ENCODE measurements at places on chromosomes 1 and 21.

- no peak for DNase-seq
Observed at GRCh38 chr21:33305344-33305671, 19.5 kb upstream of the IFNAR1 start.

DNA sequence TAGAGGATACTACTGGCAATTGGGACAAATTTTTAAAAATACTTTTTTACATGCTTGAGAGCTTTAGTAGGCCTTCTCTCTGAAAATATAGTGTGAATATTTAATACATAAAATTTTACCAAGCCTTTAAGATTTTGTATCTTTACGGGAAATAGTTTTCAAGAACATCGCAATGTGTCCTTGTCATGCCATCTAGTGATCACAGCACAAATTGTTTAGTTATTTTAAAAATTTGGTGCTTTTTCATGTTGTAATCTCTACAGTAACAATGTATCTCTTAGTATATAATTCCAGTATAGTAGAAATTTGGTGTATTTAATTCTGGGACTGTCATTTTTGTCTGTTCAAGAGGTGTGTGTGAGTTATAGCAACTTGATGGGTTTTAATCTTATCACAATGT, 6.7 kb downstream of the CDC7 start:
- DNase-seq: no peak

DNA sequence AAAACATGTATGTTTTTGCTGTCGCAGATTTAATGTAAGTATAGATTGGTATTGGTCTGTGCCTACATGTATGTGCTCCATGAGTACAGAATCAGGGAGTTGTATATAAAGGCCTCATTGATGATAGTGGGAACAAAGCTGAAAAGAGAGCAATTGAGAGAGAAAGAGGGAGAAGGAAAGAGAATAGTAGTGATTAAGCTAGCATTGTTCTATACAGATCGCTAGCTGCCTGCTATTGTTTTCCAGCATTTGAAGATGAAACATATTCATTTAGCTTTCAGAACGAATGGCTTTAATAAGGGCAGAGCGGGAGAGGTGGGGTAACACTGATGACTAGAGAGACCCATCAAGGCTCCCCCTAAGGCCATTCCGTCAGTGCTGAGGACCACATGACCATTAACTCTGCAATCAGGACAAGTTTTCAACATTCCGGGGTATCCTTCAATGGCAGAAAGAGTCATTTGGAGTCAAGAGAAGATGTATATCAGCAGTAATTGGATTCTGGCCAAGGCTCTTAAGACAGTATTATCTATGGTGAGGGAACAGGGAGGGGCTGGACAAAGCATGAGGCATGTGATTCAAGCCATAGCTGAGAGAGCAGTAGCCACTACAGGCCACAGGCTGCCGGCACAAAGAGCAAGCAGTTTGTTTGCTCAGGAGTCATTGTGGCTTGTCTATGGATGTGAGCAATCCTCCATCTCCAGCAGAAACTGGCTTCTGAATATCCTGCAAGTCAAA, 176.5 kb downstream of the PBX1 start:
- no peak for DNase-seq

- DNase-seq: no peak
Observed at GRCh38 chr1:230263568-230264195, 162.4 kb downstream of the PGBD5 start.

GRCh38 chr1:239858057-239858456, 233.6 kb upstream of the FMN2 start:
- DNase-seq: no peak

DNA sequence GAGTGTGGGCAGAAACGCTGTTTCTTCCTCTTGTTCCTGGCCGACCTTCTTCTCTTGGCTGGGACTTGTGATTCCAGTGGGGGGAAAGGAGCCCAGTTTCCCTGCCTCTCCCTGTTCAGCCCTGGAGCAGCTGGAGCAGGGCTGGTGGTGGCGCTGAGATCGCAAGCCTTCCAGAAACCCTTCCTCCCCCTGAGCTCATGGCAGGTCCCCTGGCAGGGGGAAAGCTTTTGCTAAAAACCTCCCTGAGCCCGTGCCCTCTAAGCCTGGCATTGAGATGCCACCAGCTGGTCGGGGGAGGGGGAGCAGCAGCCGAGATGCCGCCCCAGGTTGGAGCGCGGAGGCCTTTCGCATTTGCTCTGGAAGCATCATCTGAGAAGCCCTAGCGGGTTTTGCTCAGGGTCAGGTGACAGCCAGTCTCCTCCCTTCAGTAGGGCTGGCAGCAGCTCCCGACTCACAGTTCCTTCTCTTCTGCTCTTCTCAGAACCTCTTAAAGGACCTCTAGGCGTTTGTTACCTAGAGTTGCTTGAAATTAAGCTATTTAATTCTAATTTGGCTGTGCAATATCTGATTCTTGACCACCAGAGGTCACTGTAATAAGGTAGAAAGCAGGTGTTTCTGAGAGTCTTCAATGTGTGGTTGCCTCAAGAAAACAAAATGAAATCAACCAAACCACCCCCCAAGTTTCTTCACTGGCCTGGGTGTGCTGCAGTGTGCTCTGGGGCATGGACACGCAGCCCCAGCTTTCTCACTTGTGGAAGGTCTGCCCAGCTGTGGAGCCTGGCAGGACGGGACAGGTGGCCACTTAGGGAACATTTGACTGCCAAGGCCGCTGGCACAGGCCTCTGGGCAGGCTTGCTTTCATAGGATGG, 257.3 kb downstream of the CAMTA1 start:
- DNase-seq: peak; percentile 57

GRCh38 chr1:164576291-164577271, 17.6 kb downstream of the PBX1 start:
- no peak for DNase-seq

GRCh38 chr1:42801832-42802473, 15.0 kb upstream of the ERMAP start:
- no peak for DNase-seq

- no peak for DNase-seq
Observed at GRCh38 chr1:224507771-224508523, 73.3 kb upstream of the WDR26 start.

- no peak for DNase-seq
Observed at GRCh38 chr1:2506007-2506860, 20.2 kb downstream of the PANK4 start.

- no peak for DNase-seq
Observed at GRCh38 chr1:233427907-233428306, 100.4 kb downstream of the MAP3K21 start.

- no peak for DNase-seq
Observed at GRCh38 chr21:42107177-42107880, 36.2 kb downstream of the UMODL1 start.

DNA sequence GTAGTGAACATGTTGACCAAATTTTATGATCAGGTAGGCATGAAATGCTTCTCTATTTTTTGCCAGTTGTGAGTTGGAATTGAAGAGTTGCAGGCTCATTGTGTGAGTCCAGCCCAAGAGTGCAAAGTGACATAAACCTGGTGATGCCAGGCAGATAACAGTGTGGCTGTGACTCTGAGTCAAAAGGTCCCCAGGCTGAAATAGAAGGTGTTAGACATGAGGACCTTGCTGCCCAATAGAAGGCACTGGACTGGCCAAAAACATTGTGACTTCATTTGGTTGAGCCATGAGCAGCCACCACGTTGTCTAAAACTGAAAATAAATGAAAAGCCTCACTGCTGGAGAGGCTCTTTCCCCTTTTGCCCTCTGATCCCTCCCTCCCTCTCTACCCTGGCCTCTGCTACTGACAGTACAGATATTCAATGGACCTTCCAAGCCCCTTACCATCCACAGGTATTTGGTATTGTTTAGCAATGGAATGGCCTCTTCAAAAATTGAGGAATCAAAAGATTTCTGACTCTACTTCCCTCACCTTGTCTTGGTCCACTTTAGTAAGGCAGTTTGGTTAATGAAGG, 67.8 kb upstream of the ABCD3 start:
- DNase-seq: no peak

DNA sequence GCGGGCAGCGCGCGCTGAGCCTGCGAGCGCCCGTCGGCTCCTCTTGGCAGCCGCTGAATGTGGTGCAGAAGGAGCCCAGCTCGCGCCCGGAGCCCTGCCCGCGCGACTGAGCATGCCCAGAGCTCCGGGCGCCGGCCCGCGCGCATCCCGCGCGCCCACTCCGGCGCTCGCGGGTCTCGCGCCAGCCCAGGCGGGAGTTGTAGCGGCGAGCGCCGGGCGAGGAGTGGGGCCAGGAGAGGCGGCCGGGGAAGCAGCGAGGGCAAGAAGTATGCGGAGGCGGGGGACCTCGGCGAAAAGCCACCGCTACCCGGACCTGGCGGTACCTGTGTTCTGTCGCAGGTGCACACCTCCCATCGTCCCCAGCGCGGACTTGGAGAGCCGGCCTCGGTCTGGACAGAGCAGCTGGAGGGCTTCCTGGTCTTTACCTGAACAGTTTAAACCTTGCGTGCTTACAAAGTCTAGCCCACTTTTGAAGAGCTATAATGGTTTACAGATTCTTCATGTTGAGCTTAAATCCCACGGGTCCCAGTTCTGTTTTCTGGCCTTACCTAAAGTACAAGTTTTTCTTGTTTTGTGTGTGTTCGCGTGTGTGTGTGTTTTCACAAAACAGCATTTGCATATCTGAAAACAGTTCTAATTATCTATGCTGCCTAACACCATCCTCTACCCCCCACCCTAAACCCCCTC, at the start of gene DDAH1:
Gene DDAH1 (minus strand): TSS at position 61 of the 687 bp plus-strand sequence. CDS start 114 bp downstream, outside the sequence.
- DNase-seq: peak; percentile 54

DNA sequence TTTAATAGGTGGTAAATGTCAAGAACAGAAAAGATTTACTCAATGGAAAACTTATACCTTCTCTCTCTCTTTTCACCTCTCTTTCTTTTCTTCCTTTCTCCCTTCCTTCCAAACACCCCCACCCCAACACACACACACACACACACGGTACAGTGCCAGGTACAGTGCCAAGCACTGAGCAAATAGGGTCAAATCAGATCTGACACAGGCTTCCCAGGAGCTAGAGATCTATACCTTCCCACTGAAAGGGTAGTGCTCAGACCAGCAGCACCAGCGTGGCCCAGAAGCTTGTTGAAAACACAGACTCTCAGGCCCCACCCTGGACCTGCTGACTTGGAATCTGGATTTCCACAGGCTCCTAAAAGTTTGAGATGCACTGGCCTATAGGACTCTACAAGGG, 31.9 kb downstream of the IRF2BP2 start:
- no peak for DNase-seq

DNA sequence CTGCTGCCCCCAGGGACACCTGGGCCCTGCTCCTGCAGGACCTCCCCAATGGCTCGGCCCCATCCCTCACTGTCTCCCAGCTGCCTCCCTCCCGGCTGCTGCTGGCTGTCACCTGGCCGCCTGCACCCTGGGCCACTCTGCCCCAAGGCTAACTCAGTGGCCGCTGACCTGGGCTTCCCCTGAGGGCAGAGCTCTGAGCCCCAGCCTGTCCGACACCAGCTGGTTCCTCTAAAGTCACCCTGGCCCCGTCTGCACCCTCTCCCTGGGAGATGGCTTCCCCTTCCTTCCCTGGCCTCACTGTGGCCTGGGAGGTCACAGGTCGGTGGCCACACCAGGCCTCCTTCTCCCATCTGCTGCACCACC, 15.0 kb downstream of the ITGB2 start:
- DNase-seq: no peak

- DNase-seq: no peak
Observed at GRCh38 chr1:80640978-80641377, 1159.8 kb upstream of the ADGRL2 start.

DNA sequence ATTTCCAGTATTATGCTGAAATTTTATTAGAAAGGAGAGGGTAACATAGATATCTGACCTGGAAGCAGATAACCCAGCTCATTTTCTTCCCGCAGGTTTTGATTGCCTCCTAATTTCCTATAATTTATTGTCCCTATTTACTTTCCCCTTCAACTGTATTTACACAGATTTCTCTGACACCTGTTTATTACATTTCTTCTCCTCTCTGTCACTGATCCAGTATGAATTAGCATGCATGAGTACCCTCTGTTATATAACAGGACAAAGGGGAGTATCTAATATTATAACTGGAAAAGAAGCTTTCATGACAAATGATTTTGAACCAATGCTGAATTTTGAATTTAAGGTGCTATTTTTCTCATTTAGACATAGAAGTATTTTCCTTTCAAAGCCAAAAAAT, 37.4 kb downstream of the DENND1B start:
- peak; percentile 24 for DNase-seq

DNA sequence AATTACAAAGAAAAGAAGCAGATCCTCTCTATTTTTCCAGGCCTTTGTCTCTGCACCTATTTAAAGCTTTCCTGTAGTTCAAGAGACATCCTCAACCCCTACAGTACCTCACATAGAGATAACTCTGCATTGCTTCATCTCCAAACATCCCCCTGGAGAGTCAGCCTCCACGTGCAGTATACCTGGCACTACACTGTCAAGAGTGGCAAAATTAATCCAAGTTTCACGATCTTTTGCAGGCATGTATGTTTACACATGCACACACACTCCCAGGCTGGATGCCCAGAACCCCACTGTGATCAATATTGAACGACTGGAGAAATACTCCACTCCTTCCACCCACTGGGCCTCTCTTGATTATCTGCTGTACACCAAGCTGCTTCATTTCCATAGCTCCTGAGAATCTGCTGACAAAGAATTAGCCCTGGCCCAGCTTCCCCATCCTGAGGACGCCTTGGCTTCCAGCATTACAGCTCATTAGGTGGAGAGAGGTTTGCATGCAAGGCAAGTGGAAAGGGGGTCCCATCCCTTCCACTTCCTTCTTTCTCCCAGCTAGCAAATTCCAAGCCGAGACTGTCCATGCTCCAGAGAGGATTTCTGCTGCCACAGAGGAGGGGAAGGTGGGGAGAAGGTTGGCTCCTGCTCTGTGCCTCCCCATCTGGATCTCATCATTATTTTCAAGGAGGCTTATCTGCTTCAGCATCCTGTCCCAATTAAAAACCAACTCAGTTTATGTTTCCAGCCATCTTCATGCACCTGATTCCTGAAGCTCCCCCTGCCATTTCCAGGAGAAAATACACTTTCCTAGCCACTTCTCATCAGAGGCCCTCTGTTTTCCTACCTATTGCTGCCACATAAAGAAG, 66.5 kb upstream of the GOLT1A start:
- DNase-seq: no peak

GRCh38 chr1:3932156-3932919, 32.3 kb upstream of the C1orf174 start:
- no peak for DNase-seq

DNA sequence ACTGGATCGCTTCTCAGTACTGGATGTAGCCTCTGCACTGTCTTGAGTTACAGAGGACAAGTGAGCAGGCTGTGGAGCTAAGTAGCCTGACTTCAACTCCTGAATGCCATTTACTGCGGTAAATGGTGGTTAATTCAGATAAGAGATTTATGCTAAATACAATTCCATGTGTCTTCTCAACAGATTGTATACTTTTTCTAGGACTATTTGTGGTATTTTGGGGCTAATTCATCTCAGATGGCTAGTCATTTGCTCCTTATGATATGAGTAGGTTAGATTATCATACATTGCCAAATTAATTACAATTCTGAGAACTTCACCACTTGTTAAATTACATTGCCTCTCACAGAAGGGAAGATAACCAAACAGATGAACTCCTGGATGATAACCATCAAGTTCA, 90.5 kb downstream of the NTNG1 start:
- no peak for DNase-seq

DNA sequence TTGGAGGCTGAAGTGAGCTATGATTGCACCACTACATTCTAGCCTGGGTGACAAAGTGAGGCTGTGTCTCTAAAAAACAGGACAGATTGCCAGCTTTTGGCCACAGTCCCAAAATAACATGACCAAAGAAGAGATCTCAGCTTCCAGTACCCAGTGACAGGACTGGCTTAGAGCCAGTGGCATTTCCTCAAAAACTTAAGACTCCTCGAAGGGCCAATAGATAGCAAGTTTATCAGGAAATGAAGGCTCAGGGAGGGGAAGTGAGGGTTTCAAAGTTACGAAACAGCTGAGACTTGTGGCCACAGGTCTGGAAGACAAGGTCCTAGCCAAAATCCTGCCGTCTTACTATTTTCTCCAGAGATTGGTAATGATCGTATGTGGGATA, 6.3 kb upstream of the TMEM39B start:
- DNase-seq: peak; percentile 23

All from NCI-H2171 (cell line).